Hematopoietic multipotent progenitor cell treated with erythropoietin and hydrocortisone succinate and interleukin-3 and kit ligand, for 8 days (in vitro differentiated cells): ENCODE measurements at places on chromosomes 2 and 18.

DNA sequence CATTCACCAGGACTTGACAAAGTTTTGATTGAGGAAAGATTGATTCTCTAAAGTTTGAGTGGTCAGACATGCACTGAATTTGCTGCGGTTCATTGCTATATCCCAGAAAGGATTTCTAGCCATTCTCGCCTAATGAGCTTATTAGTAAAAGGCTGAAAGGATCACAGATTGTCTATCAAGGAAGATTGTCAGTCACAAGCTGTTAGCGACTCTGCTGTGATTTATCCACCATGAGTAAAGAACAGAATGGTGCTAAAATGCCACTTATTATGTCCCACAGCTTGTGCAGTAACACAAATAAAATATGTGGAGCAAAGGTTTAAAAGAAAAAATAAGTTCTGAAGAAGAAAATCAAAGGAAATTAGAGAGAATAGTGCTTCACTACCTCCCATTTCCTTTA, 701.2 kb upstream of the CDH7 start:
- no peak for DNase-seq

GRCh38 chr2:29923110-29923721, 1.8 kb upstream of the ALK start:
- DNase-seq = peak; percentile 78

- no peak for DNase-seq
Observed at GRCh38 chr2:195477248-195477995, 179.6 kb upstream of the SLC39A10 start.

DNA sequence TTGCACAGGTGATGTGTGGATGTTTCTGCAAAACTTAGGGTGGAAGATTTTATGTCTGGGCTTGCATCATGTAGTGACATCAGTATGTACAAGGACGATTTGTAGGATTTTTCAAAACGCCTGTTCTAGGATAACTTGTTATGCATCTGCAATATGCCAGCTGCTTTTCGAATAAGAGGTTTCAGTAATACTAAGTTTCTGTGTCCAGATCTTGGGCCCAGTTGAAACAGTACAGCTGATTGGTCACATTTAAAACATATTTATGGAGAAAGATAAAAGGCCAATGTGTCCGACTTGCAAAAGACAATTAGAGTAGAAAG, 1.2 kb downstream of the PTPN4 start:
- DNase-seq = peak; percentile 53

DNA sequence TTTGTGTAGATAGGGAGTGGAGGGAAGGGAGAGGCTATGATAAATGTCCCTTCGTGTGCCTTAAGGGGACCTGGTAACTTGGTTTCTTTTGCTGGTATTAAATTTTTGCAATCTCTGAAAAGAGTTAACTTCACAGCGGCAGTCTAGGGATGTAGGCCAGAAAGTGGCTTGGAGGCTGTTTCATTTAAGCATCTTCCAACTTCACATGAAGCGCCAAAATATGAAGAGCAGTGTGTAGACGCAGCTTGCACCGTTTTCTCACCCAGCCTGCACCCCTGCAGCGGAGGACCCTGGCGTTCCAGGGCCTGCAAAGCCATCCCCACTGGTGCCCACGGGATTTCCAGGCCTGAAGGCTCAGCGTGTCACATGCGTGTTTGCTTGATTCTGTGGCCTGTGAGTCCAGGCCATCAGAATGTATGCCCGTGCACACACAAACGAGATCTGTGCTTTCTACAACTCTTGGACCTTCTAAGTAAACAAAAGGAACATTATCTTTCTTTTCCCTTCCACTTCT, 87.2 kb upstream of the EPB41L3 start:
- DNase-seq = no peak

DNA sequence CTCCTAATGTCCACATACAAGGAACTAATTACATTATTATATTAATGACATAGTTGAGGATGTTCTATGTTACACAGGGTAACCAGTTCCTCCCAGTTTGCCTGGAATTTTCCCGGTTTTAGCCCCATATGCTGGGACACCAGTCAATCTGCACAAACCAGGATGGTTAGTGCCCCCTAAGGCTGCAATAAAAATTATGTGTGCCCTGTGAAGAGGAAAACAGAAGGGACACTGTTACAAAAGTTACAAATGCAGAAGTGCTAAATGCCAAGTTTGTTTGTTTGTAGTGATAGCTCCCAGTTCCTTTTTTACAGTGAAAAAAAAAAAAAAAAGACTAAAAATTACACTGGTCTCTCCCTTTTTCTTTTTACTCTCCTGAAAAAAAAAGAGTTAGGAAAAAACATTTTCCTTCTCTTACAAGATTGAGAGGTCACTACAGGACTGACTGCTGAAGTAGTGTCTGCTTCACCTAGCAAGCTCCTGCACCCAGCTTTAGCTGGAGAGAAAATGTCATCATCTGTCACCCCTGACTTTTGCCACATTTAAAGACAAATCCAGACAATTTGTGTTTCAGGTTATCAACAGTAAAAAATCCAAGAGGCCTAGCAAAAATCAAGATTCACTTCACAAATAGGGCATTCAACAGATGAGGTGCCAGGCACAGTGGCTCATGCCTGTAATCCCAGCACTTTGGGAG, 3.2 kb downstream of the ANKRD44 start:
- DNase-seq = no peak

GRCh38 chr2:102872388-102872787, 110.6 kb downstream of the TMEM182 start:
- DNase-seq = no peak

DNA sequence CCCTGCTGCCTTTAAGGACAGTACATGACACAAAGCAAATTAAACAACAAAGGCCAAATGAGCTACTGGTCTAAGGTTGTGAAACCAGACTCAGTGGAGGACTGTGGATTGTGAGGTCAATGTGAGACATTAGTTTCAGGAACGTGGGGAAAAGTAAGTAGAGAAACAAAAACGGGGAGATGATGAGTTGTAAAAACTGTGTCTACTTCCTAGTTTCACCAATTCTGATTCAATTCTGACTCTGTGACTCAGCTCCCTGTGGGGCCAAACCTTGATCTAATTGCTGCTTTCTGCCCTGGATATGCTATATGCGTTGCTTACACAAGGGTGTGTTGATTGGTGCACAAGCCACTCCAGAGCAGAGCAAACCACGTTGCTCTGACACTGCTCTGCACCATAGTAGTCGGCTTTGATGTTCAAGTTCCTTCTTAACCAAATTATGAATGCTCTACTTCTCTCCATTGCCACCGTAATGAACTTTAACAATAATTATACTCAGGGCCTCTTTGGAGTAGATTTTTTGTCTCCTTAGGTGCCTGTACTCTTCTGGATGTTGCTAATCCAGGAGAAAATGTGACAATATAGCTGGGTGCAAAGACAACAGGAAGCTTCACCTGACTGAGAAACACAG, 1640.1 kb upstream of the CELF4 start:
- DNase-seq = no peak

DNA sequence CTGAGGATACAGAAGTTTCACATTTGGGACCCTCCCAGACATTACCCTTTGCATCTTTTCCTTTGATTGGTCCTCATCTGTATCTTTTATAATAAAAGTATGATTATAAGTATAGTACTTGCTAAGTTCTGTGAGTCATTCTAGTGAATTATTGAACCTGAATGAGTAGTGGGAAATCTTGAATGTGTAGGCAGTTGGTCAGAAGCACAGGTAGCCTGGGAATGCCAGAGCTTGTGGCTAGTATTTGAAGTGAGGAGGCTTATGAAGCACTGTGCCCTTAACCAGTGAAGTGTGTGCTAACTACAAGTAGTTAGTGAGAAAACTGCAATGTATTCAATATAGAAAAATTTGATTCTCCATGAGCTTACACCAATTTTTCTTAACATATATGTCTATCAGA, 257.6 kb downstream of the GRB14 start:
- DNase-seq = no peak

- peak; percentile 64 for DNase-seq
Observed at GRCh38 chr18:9055185-9055584, 47.3 kb upstream of the NDUFV2 start.

DNA sequence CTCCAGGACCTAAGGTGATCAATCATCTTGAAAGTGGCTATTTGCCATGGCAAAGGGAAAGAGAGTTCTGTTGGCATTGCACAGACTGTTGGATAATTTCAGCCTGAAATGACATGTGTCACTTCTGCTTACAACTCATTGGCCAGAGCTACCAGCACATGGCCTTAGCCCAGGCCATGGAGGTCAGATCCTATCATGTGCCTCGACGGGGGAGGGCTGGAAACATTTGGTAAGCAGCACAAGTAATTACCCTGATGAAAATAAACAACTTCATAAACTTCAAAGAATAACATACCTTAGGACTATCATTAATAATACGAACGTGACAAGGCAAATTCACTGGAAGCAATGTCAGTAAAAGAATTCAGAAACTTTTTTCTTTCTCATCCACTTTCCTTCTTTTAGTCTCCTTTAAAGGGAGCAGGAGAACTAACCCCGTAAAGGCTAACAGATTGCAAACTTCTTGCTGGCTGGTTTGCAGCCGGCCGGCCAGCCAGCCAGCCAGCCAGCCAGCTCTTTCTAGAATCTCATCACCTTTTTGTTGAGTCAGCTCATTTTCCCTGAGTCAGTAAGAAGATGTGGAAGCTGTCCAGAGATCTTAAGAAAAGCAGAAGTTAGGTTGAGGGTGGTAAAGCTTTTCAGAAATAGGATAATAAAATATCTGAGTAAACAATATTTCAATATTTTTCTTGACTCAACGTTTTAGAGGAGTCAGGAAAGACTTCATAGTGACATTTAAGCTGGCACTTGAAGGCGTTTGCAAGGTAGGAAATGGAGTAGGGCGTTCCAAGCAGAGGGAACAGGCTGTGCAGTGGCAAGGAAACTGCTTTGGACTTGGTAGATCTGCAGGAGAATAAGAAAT, 31.9 kb downstream of the CNRIP1 start:
- DNase-seq = peak; percentile 77

DNA sequence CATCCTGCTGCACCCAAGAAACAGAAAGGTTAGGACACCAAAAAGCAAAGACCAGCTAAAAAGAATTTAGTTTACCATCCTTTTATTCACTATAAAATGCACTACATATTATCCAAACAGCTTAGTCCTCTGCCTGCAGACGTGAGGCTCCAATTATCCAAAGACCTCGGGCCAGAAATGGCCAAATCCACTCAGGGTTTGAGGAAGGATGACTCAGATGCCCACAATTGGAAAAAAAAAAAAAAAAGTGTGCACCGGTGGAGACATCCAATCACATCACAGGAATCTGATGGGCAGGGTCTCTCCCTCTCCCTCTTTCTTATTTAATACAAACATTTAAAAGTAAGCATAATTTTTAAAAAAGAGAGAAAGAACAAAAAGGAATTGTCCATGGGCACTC, 65.7 kb downstream of the TRABD2A start:
- no peak for DNase-seq
